ENCODE measurements at places on chromosomes 3 and 15. TPM values are rescaled to one million over a fixed set of nuclear protein-coding genes. Genes with fewer than 3 reads are reported as not detected.

DNA sequence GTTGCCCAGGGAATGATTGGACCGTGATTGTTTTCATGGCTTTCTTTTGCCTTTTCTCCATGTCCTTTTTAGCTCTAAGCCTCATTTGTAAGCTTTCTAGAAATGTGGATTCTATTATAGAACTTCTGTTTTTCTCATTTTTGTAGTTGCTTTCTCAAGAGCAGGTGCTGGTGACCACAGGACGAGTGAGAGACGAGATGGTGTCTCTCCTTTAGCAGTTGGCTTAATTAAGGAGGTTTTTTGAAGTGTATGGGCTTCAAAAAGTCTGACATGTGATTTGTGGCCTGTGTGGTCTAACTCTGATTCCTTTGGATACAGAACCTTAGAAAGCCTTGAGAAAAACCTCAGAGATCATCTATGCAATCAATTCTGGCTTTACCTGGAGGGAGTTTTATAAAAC is 292.8 kb downstream of the LPP start:
- no peak for DNase-seq
- H3K27ac ChIP-seq = no peak overlapping the region
- no peak overlapping the region for H3K4me3 ChIP-seq
- H3K27me3 ChIP-seq = no peaks in the 10 kb centered on the region

DNA sequence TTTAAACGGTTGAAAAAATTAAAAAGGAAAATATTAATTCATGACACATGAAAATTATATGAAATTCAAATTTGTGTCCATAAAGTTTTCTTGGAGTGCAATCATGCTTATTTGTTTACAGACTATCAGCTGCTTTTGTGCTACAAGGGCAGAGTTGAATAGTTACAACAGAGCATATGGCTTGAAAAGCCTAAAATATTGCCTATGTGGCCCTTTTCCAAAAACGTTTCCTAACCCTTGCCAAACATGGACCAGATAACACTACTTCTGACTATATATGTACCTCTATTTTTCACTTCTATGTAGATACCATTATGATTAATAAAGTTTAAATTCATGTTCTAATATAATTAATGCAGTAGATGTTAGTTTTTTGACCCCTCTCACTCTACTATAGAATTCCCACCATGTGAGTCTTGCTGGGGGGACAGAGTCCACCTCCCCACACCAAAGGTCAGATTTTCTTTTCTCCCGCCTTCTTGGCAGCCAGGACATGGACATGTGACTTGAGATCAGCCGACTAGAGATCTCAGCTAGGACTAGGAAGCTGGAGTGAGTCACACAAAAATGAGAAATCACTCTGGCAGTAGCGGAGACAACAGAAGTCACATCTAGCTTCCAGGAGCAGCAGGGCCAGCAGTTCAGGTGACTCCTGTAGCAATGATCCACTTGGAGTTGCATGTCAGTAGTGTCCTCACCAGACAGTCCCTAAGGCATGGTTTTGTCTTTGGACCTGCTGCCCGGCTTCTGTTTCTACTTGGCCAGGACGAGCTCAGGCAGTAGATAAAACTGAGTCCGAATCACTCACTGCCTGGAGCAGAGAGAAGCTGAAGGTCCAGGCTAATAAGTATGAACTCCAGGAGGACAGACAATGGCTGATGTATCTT is 22.4 kb downstream of the CIAO2A start:
- H3K4me3 ChIP-seq = no peak overlapping the region
- H3K36me3 ChIP-seq = peaks cover 58% of the 10 kb centered on the region
- no peak for DNase-seq
- H3K27me3 ChIP-seq = no peaks in the 10 kb centered on the region

DNA sequence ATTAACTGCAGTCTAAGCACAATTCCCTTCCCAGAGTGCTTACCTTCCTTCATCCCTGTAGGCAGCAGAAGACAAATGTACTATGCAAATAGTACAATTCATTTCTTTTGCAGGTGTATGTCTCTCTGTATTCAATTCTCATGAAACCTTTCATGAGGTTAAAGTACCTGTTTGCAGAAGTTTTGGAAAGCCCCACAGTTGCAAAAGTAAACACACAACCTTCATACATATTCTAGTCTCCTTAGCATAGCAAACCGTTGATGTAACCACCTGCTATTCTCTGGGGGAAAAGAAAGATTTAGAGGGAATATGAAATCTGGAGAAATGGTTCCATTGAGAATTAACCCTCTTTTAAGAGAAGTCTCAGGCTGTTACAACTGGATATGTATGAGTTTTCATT is 200.3 kb upstream of the SUCLG2 start:
- DNase-seq = no peak
- no peaks in the 10 kb centered on the region for H3K36me3 ChIP-seq
- no peak overlapping the region for H3K4me3 ChIP-seq
- no peak overlapping the region for H3K27ac ChIP-seq

GRCh38 chr3:165196577-165197480 is 645 bp upstream of the SLITRK3 start:
- no peaks in the 10 kb centered on the region for H3K36me3 ChIP-seq
- no peak overlapping the region for H3K27ac ChIP-seq
- DNase-seq = no peak
- H3K27me3 ChIP-seq = no peaks in the 10 kb centered on the region
- H3K4me3 ChIP-seq = no peak overlapping the region

DNA sequence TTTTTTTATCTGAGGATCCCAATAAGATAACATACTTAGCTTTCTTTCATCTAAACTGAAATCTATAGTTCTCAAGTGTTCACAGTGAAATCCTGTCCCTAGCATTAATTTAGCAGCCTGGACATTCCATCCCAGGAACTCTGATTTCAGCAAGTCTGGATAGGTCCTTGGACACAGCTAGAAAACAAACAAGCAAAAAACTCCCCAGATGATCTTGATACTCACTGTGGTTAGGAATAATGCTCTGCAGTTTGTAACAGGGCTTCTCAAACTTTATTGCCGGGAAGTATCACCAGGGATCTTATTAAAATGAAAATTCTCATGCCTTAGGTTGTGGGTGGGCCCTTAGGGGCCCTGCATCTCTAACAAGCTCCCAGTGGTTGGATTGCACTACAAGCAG is 24.3 kb downstream of the THBS1 start:
- H3K4me3 ChIP-seq = no peak overlapping the region
- peaks cover 13% of the 10 kb centered on the region for H3K27me3 ChIP-seq
- no peak overlapping the region for H3K27ac ChIP-seq
- H3K36me3 ChIP-seq = no peaks in the 10 kb centered on the region
- no peaks in the 10 kb centered on the region for H3K4me1 ChIP-seq
- no peak for DNase-seq

GRCh38 chr15:41868321-41868720 is 25.5 kb downstream of the SPTBN5 start:
- no peak overlapping the region for H3K27ac ChIP-seq
- H3K36me3 ChIP-seq = no peaks in the 10 kb centered on the region
- H3K4me3 ChIP-seq = no peak overlapping the region
- DNase-seq = no peak
- H3K4me1 ChIP-seq = no peaks in the 10 kb centered on the region
- peaks cover 79% of the 10 kb centered on the region for H3K27me3 ChIP-seq

DNA sequence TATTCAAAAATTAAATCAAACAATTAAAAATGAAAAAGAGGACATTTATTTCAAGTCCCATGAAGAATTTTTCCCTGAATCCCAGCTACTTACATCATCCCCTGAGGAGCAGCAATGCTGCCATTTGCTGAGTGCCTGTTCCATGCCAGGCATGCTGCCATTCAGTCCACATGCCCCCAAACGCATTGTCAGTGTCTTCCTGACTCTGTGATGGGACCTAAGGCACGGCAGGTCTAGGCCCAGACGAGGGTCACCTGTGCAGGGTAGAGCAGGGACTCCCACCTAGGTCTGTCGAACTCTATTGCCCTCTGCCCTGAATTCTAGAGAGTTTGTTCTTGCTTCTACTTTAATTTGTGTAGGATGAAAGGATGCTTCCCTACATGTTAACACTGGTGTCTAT is 7.0 kb downstream of the PSTPIP1 start:
- peaks cover 27% of the 10 kb centered on the region for H3K27me3 ChIP-seq
- no peak overlapping the region for H3K4me3 ChIP-seq
- no peaks in the 10 kb centered on the region for H3K36me3 ChIP-seq
- H3K27ac ChIP-seq = no peak overlapping the region
- DNase-seq = no peak
- no peaks in the 10 kb centered on the region for H3K4me1 ChIP-seq

- no peak for DNase-seq
- H3K27ac ChIP-seq = no peak overlapping the region
- H3K4me3 ChIP-seq = no peak overlapping the region
Observed at GRCh38 chr15:70172124-70172523, 74.4 kb upstream of the TLE3 start.

The MAN2A2 gene
- 121 TPM for polyA plus RNA-seq

The GOLGA8O gene
- not detected for polyA plus RNA-seq
